ENCODE measurements at places on chromosomes 2 and 18.

DNA sequence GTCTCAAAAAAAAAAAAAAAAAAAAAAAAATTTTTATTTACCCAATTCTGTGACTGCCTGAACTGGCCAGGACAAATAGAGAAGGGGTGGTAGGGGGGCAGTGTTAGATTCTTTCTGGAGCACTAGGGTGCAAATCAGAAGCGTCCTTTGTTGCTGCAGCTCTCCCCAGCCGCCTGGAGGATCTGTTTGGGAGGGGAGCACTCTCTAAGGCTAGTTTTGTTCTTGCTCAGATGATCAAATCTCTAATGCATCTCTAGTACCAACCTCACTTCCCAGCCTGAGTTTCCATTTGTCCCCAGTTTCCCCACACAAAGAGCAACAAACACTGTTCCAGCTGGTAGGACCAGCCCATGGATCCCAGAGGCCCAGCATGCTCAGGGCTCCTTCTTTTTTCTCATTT lies 83.0 kb downstream of the GBX2 start:
- no peak for DNase-seq

- DNase-seq = no peak
Measured at GRCh38 chr2:189249901-189250300, 70.3 kb upstream of the COL5A2 start.

- no peak for DNase-seq
Measured at GRCh38 chr18:213966-214365, 53.9 kb downstream of the THOC1 start.

- DNase-seq = no peak
Measured at GRCh38 chr2:107412981-107413380, 413.7 kb upstream of the RGPD4 start.

DNA sequence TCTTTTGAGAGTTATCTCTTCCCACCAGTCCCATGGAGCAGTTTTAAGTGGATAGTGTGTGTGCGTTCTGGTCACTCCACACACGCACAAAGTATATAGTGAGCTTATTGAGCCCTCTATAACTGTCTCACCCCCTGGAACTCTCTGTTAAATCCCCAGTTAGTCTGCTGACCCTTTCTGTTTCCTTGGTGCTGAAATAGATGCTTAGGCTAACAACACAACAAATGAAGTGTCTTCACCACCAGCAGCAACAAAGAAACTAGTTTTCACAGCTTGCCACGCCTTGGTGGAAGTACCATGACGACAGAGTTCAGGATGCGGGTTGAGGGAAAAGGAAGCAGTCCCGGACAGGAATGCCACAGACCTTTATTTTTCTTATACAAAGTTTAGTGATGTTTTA lies 203.5 kb upstream of the TMEFF2 start:
- DNase-seq = no peak

DNA sequence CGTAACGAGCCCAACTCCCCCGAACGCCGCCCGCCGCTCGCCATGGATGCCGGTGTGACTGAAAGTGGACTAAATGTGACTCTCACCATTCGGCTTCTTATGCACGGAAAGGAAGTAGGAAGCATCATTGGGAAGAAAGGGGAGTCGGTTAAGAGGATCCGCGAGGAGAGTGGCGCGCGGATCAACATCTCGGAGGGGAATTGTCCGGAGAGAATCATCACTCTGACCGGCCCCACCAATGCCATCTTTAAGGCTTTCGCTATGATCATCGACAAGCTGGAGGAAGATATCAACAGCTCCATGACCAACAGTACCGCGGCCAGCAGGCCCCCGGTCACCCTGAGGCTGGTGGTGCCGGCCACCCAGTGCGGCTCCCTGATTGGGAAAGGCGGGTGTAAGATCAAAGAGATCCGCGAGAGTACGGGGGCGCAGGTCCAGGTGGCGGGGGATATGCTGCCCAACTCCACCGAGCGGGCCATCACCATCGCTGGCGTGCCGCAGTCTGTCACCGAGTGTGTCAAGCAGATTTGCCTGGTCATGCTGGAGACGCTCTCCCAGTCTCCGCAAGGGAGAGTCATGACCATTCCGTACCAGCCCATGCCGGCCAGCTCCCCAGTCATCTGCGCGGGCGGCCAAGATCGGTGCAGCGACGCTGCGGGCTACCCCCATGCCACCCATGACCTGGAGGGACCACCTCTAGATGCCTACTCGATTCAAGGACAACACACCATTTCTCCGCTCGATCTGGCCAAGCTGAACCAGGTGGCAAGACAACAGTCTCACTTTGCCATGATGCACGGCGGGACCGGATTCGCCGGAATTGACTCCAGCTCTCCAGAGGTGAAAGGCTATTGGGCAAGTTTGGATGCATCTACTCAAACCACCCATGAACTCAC lies 673 bp downstream of the PCBP1 start:
- DNase-seq = no peak

- DNase-seq = no peak
Measured at GRCh38 chr2:6792883-6793282, 72.8 kb downstream of the CMPK2 start.

All from GM18507 (cell line).